ENCODE measurements at places on chromosomes 7 and 10.

DNA sequence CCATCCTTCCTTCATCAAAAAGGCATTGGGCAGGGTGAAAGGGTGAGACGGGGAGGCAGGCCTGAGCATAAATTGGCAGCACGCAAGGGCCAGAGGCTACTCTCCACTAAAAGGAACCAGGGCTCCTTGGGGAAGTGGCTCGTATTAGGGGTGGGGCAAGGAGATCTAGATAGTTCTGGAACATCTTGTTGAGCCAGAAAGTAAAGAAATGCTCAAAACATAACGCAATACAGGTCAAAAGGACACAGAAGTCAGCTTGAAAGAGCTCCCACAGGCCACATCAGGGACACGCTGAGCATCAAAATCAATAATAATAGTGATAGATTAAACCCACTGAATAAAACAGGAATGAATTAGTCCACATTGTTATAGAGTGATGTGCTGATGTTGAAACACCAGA lies 203.1 kb downstream of the ELMO1 start:
- no peak for DNase-seq

- peak; percentile 23 for DNase-seq
Observed at GRCh38 chr10:88986549-88987242, 3.9 kb upstream of the FAS start.

DNA sequence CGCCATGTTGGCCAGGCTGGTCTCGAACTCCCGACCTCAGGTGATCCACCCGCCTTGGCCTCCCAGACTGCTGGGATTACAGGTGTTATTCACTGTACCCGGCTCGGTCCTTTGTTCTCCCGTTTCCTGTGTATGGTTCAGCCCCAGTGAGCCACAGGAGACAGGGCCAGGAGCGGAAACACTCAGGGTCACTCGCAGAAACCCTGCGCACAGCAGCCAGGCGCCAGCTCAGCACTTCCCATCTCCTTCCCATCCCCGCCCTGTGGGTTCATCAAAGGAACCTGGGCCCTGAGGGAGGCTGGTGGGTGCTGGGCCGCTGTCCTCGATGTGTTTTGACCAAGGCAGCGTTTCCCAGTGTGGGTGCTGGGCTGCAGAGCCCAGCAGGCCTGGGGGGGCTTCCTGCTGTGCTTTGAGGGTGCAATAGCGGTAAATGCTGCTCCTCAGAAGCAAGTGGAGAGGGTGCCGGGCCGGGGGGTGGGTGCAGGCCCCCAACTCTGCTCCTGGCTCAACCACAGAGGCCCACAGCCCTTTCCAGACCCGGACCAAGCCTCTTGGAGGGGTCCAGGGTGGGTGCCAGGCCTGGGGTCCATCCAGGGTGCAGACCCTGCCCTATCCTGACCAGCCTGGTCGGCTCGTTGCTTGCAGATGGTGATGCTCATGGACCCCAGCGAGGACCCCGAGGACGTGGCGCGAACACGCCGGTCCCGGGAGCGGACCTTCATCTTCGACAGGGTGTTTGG lies 15.3 kb upstream of the CHST12 start:
- DNase-seq, result no peak

DNA sequence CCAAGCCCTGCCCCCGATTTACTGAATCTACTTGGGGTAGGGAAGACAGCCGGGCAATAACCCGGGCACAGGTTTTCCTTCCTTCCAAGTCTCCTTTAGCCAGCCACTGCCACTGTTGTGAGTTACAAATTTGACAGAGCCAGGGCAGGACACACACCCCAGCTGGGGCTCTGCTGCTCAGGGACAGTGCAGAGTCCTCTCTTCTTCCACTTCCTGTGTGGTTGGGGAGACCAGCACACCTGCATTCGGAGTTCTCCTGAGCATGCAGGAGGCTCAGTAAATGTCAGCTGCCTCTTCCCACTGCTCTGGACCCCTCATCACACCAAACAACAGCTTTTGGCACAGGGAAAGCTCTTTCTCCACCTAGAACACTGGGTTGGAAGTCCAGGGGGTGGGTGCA lies 21.3 kb downstream of the CHST15 start:
- DNase-seq, result no peak

DNA sequence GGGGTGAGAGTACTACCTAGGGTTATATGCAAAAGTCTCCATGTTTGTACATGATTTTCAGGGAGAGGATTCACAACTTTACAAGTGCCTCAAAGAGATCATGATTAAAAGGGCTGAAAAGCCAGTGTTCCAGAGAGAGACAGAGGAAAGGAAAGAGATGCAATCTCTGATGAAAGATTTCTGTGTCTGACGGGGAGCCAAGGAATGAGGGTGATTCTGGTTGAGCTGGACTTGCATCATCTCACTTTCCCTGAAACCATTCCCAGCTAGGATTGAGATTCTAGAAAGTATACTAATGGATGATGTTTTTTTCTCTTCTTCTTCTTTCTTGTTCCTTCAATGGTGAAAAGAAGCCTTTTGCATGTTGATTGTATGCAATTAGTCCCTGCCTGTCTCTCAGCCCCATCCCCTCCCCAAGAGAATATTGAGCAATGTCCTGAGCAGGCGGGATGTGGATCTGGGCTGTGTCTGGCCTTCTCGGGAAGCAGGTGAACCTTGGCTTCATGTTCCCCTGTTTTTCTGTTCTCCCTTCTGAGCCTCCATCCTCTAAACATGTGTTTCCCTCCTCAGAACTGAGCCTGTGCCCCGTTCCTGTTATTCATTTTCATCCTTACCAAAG lies 186.1 kb downstream of the ZNF365 start:
- DNase-seq, result no peak

DNA sequence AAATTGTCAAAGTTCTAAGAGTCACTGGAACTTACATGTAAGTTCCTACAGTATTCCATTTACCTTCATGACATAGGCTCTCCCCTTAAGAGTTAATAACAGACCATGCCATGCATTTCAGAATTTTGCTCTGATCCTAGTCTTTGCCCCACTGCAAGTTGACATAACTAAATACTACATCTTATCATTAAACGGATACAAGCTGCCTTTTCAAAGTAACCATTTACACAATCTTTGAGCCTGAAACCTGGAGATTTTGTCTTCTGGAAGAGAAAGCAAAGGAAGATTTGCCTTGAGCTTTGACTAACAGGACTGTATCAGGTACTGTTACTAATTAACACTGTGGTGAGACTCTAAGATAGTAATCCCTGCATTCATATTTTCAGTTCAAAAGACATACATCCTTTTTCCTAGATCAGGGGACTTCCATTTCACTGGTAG lies 9.3 kb upstream of the AKR1D1 start:
- DNase-seq, result no peak

GRCh38 chr10:25383686-25384085 lies 208.9 kb downstream of the GPR158 start:
- no peak for DNase-seq

- DNase-seq, result peak; percentile 63
Observed at GRCh38 chr7:101121991-101122932, 4.6 kb upstream of the SERPINE1 start.

GRCh38 chr10:76126607-76127527 lies 695.4 kb downstream of the LRMDA start:
- no peak for DNase-seq

GRCh38 chr7:98700533-98700932 lies 83.4 kb downstream of the NPTX2 start:
- no peak for DNase-seq

DNA sequence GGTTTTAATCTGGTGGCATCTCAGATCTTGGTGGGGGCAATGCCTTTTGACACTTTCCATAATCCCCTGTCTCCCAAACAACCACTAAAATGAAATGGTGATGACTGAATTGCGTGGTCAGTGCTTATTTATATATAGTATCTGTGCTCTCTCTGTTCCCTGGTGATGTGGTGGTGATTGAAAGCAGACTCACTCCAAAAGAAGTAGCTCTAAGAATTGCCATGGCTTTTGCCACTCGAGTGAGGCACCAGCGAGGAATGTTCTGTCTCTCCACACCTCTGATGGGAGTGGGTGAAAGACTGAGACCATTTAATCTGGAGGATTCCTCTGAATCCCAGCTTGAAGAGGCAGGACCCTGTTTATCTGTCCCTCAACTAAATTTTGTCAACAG lies 2.8 kb downstream of the DUSP5 start:
- DNase-seq, result no peak

- DNase-seq, result no peak
Observed at GRCh38 chr7:22718200-22718711, 8.7 kb upstream of the IL6 start.
